Bladder microvascular endothelial cell (primary cell): ENCODE measurements at places on chromosomes 1 and 21. TPM values are rescaled to one million over a fixed set of nuclear protein-coding genes. Genes with fewer than 3 reads are reported as not detected.

The CFHR5 gene
- total RNA-seq = not detected in 2 replicates

The KCNJ15 gene
- 1.1 and 1.4 TPM in 2 replicates for total RNA-seq

The FNDC10 gene
- total RNA-seq = 0.16 and 0.94 TPM in 2 replicates

The DYNLT4 gene
- 0.25 and 0.32 TPM in 2 replicates for total RNA-seq

The IL19 gene
- not detected in 2 replicates for total RNA-seq

The GBP7 gene
- not detected in 2 replicates for total RNA-seq

The LCE1A gene
- not detected in 2 replicates for total RNA-seq

The IGSF3 gene
- total RNA-seq = 0.49 and 53.9 TPM in 2 replicates
